ENCODE measurements at places on chromosomes 5 and 9.

DNA sequence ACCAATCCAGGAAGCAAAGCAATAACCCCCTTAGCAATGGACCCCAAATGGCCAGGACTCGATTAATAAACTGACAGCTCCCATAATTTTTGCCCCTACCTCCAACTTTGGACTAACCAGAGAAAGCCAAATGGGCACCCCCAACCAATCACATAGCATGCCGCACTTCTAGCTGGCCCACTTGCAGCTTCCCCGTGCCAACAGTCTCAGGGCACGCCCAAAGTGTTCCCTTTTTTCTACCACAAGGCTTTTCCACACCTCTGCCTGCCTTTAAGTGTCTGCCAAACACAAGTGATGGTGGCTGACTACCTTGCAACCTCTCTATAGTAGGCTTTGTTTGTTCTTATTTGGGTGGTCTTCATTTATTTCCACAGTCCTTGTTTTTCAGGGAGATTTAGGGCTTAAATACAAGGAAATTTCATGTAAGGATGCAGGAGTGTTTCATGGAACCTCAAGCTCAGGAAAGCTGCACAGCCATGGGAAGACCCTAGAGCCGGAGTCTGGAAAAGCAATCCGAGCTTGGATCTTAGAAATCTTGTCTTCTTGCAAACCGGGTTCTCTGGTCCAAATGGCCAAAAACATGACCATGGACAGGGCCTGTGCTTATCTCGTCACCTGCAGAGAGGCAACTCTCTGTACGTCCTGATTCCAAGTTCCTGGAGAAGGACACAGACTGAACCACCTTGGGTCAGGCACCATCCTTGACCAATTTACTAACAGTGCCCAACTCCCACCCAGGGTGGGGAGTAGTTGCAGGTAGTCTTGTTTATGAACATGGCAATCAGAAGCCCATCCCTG lies 89.2 kb downstream of the THBS4 start:
- DNase-seq = no peak

DNA sequence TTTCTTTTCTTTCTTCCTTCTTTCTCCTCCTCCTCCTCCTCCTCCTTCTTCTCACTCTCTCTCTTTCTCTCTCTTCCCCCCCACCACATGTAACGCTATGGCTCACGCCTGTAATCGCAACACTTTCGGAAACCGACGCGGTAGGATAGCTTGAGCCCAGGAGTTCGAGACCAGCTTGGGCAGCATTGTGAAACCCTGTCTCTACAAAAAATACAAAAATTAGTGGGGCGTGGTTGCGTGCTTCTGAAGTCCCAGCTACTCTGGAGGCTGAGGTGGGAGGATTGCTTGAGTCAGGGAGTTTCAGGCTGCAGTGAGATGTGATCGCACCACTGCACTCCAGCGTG lies 736 bp upstream of the GLDC start:
- DNase-seq = no peak

GRCh38 chr5:89450149-89450538 lies 567.2 kb upstream of the MEF2C start:
- no peak for DNase-seq

DNA sequence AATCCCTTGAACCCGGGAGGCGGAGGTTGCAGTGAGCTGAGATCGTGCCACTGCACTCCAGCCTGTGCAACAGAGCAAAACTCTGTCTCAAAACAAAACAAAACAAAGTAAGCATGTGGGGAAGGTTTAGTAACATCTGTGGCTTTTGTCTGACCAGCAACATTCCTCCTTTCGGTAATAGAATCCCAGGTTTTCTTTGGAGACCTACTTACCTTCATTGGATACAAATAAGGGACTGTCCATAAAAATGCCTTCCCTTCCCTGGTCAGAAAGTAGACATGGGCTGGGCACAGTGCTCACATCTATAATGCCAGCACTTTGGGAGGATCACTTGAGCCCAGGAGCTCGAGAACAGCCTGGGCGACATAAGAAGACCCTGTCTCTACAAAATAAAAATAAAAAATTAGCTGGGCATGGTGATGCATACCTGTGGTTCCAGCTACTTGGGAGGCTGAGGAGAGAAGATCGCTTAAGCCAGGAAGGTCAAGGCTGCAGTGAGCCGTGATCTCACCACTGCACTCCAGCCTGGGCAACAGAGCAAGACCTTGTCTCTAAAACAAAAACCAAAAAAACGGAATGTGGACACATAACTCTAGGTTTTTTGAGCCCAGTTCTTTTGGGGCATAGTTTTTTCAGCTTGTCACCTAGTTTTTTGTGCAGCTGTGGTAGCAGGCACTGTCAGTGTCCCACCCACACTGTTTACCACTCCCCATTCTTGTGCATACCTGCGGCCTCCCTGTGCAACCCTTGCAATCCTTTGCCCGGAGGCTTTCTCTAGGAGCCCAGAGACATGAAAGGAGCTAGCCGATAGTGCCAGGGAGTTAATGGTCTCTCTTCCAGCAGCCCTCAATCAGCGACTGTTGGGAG lies 9.0 kb upstream of the SPINK4 start:
- no peak for DNase-seq
